ENCODE measurements at places on chromosomes 3 and 15.
A peak's percentile ranks its signal among the peaks of the same experiment; 100 is the strongest.

- DNase-seq: no peak
Observed at GRCh38 chr3:21747966-21748555, 2.9 kb downstream of the ZNF385D start.

DNA sequence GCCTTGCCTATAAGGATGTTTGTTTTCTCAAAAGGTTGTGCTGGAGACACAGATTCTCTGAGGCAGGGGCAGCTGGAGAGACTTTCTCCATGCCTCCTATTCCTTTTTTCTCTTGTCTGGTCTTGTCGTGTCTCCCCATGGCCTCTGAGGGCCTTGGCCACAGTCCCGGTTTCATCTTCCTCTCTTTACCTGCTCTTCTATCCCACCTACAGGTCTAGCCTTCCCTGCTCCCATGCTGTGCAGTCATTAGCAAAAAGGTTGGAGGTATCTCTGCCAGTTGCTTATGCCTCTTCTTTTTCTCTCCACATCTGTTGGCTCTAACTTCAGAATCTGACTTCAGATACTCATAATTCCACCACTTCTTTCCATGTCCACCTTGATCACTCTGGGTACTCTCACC lies 191.1 kb downstream of the IL20RB start:
- no peak for DNase-seq

DNA sequence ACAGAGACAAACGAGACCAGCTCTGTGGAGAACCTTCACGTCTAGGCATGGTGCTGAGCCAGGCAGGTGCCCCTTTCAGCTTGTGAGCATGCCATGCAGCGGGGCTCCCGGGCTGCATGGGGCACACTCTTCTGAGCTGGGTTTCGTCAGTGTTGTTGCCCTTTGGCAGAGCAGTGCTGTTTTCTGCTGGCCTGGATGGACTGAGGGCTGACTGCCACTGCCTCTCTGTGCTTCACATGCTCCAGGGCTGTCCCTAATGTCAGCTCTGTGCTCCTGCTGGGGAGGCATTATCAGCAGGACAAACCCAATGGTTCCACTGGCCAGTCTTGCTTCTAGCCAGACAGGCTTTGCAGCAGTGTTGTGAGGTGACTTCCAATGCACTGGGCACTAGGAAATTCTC lies 9.5 kb downstream of the GASK1A start:
- DNase-seq: no peak

DNA sequence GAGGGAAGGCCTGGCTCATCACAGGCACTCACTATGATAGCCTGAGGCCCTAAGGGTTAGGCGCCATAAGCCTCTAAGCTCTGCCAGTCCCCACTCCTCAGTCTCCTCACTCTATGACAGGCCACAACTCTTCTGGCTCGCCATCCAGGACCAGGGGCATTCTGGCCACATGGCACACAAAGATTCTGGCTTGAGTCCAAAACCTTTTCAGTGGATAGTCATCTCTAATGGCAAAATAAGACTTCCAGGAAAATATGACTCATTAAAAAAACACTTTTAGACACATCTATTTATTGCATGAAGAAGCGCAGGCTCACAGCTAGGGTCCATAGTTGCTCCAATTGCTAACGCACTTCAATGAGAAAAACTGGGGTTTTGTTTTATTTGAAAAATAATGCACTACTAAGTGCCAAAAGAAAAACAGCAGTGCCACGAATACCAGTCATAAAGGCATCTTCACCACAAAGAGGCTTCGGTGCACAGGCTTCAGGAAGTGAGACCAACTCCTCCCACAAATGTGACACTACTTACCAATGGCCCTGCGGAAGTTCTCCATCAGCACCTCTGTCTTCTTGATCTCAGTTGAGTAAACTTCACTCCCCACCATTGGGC lies 11.1 kb downstream of the RUVBL1 start:
- DNase-seq: peak; percentile 72

DNA sequence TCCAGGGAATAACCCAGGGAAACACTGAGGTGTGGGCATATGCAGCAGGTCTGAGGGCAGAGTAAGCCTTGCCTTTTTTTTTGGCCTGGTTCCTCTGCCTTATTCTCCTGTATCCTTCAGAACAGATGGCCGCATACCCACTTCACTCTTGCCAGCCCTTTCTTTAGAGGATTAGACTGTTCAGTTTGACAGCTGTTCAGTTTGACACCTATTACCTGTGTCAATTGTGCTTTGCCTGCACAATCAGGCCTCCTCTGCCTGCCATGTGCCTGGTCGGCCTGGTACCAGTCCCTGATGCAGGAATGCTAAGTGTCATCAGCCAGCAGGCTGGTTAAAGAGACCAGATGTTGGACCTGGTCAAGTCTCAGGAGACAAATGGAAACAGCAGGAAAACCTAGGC lies 22.3 kb downstream of the TM6SF1 start:
- DNase-seq: no peak

DNA sequence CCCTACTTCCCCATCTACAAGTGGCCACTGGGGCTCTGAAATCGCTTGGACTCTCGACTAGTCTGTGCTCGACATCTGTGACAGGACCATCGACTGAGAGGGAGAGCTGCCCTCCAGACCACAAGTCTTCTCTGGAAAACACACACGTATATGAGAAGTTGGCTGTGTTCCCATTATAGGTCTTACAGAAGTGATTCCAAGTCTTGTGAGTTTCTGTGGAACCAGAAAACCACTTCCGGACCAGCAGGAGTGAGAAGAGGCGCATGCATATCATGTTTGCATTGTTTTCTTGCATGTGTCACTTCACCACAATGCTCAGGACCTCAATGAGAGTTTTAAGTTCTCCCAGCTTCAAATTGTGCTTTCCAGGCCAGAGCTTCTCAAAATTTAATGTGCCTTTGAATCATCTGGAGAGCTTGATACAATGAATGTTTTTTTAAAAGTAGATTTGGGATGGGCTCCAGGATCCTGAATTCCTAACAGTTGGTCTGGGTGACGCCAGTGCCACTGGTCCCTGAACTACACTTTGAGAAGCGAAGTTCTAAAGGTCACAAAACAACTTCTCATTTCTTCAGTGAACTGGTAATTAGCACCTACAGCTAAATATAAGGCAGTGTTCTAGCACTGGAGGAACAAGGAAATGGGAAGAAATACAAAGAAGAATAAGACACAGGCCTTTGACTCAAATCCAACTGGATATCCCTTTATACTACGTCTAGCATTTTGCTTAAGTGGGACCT lies 15.7 kb downstream of the LIPC start:
- DNase-seq: no peak
